AG20443 (cell line): ENCODE measurements at places on chromosomes 6 and 20.

- DNase-seq: no peak
These were observed 82.2 kb downstream of the RIN2 start for GRCh38 chr20:19840111-19840710.

- DNase-seq: no peak
These were observed 123.4 kb downstream of the MAP7 start for GRCh38 chr6:136426627-136427377.

GRCh38 chr20:434221-434620 is 26.1 kb downstream of the RBCK1 start:
- DNase-seq: no peak

GRCh38 chr6:159044899-159045727 is at the start of gene TAGAP:
Gene TAGAP (minus strand): TSS chr6:159044991. CDS start chr6:159044146, 845 bp downstream.
- peak; percentile 61 for DNase-seq

GRCh38 chr6:90610751-90611542 is 24.1 kb upstream of the MAP3K7 start:
- peak; percentile 63 for DNase-seq

DNA sequence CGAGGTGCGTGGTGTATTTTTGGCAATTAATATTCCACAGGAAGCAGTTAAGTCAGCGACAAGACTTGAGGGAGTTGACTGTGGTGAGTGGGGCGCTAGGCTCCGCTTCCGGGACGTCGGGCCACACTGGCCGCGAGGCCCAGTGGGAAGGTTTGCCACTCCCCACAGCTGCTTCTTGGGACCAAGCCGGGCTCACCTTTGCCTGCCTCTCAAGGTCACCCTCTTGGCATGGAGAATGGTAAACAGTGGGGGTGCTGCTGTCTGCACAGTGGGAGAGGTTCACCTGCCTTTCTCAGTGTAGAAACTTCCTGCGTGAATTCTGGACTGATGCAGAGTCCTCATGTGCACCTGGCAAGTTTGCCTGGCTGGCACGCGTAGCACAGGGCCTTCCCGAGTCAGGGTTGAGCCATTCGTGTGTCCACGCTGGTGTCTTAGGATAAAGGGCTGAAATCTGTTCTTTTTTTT is 6.4 kb downstream of the OSBPL2 start:
- DNase-seq: no peak

- DNase-seq: peak; percentile 83
These were observed 35.7 kb upstream of the ZMYND8 start for GRCh38 chr20:47392015-47392720.

DNA sequence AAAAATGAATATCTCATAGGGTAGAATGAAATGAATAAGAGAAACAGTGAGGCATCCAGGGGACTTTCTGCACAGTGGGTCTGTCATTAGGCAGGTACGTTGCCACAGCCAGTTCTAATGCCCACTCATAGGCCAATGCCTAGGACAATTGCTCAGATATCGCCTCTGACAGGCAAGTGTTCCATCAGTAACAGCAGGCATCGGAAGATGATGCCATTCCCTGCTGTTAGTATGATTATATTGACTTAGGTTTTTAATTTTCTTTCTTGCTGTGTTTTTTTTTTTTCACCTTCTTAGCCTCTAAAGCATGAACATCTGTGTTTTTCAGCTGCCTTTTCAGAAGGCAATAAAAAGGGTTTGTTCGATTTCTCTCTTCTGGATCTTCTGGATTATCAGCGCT is 90.7 kb downstream of the PRL start:
- no peak for DNase-seq

- DNase-seq: no peak
These were observed 753 bp upstream of the PERP start for GRCh38 chr6:138107752-138108592.

DNA sequence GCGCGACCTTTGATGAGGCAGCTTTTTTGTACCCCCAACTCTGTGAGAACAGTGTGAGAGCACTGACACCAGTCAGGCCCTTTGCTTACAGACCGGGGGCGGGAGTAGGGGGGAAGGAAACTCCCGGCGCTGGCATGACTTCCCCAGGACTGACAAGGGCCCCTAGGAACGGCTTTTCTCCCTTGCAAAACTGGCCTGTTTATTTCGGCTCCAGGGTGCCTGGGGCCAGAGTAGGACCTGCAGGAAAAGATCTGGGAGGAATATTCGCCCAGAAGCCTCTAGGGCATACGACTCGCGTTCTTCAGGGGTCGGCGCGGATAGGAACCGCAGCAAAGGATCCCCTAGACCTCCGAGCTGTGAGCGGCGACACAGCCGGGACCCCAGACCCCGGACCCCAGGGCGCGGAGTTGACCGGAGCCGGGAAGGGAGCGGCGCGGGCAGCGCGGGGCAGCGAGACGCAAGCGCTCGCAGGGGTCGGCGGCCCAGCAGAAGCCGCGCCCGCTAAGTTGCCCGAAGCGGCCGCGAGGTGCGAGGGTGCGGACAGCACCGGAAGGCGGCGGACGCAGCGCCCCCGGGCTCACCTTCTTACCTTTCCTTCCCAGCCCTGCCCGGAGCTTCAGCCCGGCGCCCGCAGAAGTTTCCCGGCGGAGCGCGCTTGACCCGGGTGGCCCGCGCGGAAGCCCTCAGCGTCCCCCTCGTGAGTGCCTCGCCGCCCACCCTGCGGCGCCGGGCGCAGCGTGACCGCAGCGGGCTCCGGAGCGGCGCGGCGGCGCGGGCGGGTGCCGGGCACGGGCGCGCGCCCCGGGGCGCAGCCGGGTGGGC is at the start of gene POPDC3:
POPDC3 (minus strand) TSS at position 771 of the 822 bp plus-strand sequence. CDS start 18,105 bp downstream, outside the sequence.
- DNase-seq: peak; percentile 61

GRCh38 chr20:62333820-62334595 is 31.2 kb downstream of the ADRM1 start:
- DNase-seq: no peak

DNA sequence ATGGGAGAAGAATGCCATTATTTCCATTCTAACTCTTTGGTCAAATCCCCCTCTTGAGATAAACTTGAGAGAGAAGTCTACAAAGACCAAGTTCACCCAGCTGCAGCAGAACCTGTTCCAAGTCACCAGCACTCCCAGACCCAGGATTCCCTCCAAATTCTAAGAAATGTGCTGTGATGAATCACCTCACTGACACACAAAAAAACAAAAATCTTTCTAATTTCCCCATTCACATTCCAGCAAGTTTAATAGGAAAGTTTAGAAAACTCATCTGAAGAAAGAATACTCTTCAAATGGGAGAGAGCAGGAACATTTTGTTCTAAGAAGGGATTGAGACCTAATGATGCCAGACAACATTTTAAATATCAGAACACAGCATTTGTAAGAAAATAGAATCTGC is 213.6 kb upstream of the PLCB4 start:
- peak; percentile 69 for DNase-seq

DNA sequence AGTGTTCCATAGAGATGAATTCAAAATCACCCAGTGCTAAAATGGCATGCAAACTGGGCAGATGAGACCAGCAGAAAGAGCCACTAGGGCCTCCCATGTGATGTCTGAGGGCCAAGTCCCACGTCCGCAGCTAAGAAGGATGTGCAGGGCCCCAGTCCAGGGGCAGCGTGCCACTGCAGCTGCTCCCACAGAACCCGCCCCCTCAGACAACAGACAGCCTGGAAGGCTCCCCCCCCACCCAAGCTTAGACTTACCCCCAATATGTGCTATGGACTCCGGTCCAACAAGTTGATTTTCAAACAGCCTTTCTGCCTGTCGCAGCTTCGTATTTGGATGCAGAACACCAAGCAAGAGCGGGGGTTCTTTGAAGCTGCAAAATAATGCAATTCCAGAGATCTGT is 14.0 kb downstream of the APMAP start:
- no peak for DNase-seq

GRCh38 chr6:4399656-4400055 is 264.3 kb upstream of the ECI2 start:
- DNase-seq: no peak

GRCh38 chr6:115932481-115932880 is 128.2 kb downstream of the FRK start:
- DNase-seq: no peak

- DNase-seq: no peak
These were observed 90.9 kb downstream of the BMP7 start for GRCh38 chr20:57175397-57176010.

- no peak for DNase-seq
These were observed 90.1 kb downstream of the PSMG4 start for GRCh38 chr6:3348821-3349220.

- DNase-seq: no peak
These were observed 68.9 kb downstream of the CYP39A1 start for GRCh38 chr6:46583721-46584120.

DNA sequence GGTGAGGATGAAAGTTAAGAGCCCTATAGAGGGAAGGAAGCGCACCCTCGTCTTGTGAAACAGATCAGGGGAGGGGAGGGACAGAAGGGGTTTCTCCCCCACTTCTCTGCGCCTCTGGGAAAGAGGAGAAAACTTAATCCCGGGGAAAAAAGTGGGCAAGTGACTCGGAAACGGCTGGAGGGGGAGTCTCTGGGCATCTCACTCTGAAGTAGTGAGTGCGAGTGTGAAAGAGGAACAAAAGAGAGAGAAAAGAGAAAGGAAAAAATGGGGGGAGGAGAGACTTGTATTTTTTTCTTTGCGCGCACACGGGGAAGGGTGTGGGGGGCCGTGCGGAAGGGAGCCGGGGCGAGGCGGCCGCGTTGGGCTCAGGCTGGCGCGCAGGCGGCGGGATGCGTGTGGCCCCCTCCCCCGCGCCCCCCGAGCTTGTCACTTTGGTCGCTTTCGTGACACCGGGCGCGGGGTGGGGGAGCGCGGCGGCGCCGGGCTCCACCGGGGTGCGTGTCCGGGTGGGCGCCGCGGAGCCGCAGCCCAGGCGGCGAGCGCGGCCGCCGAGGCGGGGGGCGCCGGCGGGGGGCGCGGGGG is 454 bp downstream of the L3MBTL3 start:
- no peak for DNase-seq

DNA sequence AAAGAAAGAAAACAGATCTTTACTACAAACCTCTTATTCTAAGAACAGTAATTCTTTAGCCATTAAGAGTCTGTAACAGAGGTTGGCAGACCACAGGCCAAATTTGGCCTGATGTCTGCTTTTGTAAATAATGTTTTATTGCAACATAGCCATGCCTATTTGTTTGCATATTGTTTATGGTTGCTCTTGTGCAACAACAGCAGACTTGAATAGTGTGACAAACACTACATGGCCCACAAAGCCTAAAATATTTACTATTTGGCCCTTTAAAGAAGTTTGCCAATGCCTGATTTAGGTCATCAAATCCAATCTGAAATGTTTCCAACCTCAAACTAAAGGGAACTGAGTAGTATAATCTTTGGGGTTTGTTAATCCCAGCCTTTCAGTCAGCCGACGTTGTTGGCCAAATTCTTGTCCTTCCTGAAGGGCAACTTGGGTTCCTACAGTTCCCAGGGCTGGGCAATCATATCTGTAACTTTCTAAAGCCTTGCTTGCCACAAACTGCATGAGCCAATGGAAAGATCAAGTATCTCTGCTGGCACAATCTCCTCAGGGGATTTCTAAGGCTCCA is 33.9 kb upstream of the TBC1D20 start:
- DNase-seq: peak; percentile 21

- DNase-seq: no peak
These were observed 7.1 kb downstream of the XKR7 start for GRCh38 chr20:31974951-31975487.

DNA sequence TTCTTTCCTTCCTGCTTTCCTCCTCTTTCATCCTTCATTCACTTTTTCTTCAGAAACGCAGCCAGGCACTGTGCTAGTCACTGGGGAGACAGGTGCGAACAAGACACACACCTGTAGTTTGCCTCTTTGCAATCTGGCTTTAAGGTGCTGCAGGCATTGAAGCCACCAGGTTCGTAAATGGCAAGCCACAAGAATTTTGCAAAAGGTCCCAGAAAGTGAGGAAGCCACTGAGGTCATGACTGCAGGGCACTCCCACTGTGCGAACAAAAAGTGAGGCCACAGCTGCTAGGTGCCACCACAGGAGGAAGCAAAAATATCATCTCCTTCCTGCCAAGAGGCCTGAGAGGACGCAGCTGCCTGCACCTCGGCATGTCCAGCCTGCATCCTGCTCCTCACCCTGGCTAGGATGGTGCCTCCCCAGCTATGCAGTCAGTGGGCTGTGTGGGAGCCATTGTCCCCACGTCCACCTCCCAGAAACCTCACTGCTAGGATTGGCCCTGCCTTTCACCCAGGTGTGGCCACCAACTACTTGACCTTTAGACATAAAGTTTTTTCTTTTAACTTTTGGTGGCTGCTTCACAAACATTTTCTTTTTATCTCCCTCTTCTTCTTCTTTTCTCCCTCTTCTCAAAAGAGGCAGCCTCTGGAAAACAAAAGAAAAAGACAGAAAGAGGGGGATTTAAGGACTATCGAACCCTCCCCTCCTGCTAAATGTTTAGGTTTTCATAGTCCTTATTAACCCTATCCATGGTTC is 230.8 kb downstream of the BCAS1 start:
- DNase-seq: no peak

GRCh38 chr20:10631126-10631525 is 42.7 kb downstream of the JAG1 start:
- DNase-seq: no peak

GRCh38 chr6:70563530-70563929 is 3.2 kb upstream of the SDHAF4 start:
- DNase-seq: peak; percentile 28

- no peak for DNase-seq
These were observed 678.6 kb upstream of the CITED2 start for GRCh38 chr6:140052736-140053729.

GRCh38 chr6:57252975-57253374 is 30.9 kb upstream of the RAB23 start:
- peak; percentile 52 for DNase-seq

- no peak for DNase-seq
These were observed 39.4 kb upstream of the EEF1A1 start for GRCh38 chr6:73560182-73560732.

- DNase-seq: no peak
These were observed 169.4 kb downstream of the TRDN start for GRCh38 chr6:123467392-123467791.

- peak; percentile 42 for DNase-seq
These were observed 47.0 kb downstream of the DLL1 start for GRCh38 chr6:170243791-170244291.

DNA sequence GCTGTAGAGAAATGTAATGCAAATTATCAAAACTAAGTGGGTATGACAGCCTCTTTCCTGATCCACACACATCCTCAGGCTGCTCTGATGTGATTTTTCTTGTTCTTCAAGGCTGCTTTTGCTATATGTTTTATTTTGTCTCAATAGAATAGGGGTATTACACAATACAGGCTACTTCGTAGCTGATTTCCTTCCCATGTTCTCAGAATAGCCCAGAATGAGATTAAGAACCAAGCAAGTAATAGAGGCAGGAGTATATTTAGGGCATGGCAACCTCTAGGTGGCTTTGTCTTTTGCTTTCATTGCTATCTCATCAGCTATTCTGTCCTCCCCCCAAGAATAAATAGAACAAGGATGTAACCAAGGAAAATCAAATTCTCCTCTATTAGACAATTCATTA is 241.8 kb downstream of the ALDH8A1 start:
- no peak for DNase-seq

GRCh38 chr6:156982168-156982567 is 205.0 kb downstream of the ARID1B start:
- no peak for DNase-seq
